Neural cell (in vitro differentiated cells): ENCODE measurements at places on chromosomes 4 and X. TPM values are rescaled to one million over a fixed set of nuclear protein-coding genes. Genes with fewer than 3 reads are reported as not detected.

The TMEM35A gene
- 244 and 252 TPM in 2 replicates for polyA plus RNA-seq

The S100P gene
- polyA plus RNA-seq = not detected in 2 replicates

The CNKSR2 gene
- polyA plus RNA-seq = 27.2 and 31.1 TPM in 2 replicates

The KCNE5 gene
- polyA plus RNA-seq = 0.42 TPM in 1 of 2 replicates, not detected in the other

The TRIM60 gene
- not detected in 2 replicates for polyA plus RNA-seq

The CENPVL3 gene
- polyA plus RNA-seq = 2.0 and 2.8 TPM in 2 replicates

The AKAP4 gene
- not detected in 2 replicates for polyA plus RNA-seq

The PHOX2B gene
- not detected in 2 replicates for polyA plus RNA-seq

The ACOT9 gene
- polyA plus RNA-seq = 0.80 and 3.1 TPM in 2 replicates

The CDX4 gene
- not detected in 2 replicates for polyA plus RNA-seq

The C4orf17 gene
- polyA plus RNA-seq = not detected in 2 replicates
